ENCODE measurements at places on chromosomes 6 and 20.

- DNase-seq = no peak
These were observed 162.5 kb downstream of the CD83 start for GRCh38 chr6:14280006-14280510.

GRCh38 chr20:7985916-7986315, 33.6 kb downstream of the TMX4 start:
- DNase-seq = no peak

- DNase-seq = no peak
These were observed 34.4 kb upstream of the GCLC start for GRCh38 chr6:53579338-53579737.

GRCh38 chr20:33788351-33789049, 22.6 kb upstream of the CHMP4B start:
- DNase-seq = no peak

DNA sequence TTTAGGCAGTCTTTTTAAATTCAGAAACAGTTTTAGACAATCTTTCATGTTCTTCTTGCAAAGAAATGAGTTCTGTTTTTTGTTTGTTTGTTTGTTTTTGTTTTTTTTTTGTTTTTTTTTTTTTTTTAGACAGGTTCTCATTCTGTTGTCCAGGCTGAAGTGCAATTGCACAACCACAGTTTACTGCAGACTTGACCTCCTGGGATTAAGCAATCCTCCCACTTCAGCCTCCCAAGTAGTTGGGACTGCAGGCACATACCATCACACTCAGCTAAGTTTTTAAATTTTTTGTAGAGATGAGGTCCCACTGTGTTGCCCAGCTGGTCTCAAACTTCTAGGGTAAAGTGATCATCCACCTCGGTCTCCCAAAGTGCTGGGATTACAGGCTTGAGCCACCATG, 96.2 kb downstream of the OTOR start:
- no peak for DNase-seq

GRCh38 chr20:22425344-22426295, 158.8 kb downstream of the FOXA2 start:
- no peak for DNase-seq

DNA sequence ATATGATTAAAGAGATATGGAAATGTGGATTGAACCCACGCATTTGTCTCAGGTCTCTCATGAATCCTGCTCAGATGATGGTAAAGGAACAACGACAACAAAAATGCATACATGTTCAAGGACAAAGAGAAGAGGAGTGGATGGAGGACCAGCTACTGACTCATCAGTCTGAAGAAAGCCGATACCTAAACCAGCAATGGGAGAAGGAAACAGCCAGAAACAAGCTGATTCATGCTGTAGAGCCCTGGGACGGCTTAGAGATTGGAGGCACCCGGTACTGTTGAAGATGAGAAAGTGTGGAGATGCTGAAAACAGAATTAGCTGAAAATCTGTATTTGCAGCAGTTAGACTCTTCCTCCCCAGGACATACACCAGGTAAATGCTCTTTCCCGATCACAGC, 14.4 kb upstream of the RIPPLY2 start:
- DNase-seq = no peak

GRCh38 chr6:82022614-82023129, 224.9 kb downstream of the IBTK start:
- peak; percentile 80 for DNase-seq

DNA sequence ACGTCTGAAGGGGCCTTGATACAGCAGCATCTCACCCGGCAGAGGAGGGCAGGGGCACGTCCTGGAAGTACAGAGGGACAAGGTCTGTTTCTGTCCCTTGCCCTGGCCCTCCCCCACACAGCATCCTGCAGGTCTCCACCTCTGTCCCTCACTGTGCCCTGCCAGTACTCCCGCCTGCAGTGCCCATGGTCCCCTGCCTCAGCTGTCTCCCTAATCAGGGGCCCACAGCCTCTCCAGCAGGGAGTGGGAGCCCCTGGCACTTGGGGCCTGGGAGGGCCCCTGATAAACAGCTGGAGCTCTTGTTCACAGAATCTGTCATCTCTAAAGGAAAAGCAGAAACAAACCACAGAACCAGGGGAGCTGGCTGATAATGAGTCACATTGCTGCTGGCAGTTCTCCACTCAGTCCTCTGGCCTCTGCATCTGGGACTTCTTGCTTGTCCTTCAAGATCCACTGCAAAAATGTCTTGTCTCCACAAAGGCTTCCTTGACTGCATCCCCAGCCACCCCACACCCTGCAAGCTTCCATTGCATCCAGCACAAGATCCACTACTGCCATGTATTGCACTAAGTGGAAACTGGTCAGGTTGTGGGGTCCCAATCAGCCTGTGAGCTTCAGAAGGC, 33.2 kb upstream of the TAF8 start:
- DNase-seq = peak; percentile 81

GRCh38 chr6:28425944-28426541, 17.2 kb downstream of the ZSCAN23 start:
- DNase-seq = no peak

DNA sequence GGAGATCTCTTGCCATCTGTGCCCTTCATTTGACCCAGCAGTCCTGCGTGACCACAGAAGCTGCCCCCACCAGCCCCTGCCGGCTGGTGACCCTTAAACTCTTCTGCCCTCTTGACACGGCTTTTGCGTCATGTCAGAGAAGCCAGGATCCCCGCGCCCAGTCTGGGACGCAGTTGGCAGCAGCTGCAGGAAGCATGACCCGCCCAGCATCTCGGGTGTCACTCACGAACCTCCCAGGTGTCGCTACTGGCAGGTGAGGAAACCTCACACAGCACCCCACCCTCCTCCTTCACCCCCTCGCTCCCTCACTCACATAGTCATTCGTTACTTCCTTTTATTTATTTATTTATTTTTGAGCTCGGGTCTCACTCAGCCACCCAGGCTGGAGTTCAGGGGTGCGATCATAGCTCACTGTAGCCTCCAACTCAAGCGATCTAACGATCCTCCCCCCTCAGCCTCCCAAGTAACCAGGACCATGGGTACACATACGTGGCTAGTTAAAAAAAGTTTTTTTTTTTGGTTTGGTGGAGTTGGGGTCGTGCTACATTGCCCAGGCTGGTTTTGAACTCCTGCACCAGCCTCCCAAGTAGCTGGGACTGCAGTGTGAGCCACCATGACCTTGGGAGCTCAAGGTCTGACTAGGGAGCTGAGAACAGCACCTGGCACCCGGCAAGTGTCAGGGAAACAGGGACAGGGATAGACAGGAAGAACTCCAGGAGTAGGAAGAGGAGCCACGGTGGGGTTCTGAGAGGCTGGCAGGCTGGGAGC, 14.1 kb upstream of the SPDEF start:
- DNase-seq = no peak

Measured in astrocyte (in vitro differentiated cells and primary cell).